Stimulated activated CD4-positive, alpha-beta T cell treated with anti-CD3 and anti-CD28 coated beads, Interleukin-1b, Interleukin-23, amount 100 ng/mL, for 1 hour (primary cell): ENCODE measurements at places on chromosomes 4 and X.

GRCh38 chr4:111562826-111563225, 582.4 kb upstream of the FAM241A start:
- DNase-seq = no peak

DNA sequence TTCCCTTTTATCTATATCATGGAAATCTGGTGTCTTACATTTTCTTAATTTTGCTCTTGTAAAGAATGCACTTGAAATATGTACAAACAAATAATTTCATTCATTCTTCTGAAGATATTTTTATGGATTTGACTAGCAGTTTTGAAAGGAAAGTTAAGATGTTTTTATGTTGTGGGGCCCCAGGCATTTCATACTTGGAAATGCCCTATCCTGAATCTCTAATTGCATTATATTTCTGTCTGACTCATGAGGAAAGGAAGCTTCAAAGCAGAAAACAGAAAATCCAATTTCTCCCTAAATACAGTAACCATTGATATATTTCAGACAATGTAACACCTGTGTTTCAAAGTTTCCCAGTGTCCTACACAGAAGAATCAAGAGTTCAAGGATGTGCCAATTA, 73.2 kb upstream of the NPNT start:
- no peak for DNase-seq

DNA sequence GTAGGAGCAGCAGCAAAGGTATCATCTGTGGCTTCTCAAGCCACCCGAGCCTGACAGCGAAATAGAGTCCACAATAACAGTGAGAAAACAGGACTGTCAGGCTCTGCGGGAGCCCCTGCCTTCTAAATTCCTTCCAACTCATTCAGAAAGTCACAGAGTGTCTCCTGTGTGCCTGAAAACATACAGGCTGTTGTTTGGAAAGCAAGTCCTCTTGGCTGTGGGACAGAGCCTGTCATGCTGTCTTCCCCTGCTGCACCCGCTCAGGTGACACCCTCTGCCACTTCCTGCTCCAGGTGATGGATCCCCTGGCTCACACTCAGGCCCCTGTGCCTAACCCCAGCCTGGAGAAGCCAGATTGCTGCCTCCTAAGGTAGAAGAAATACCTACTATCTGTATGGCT, 152.3 kb downstream of the RAB28 start:
- DNase-seq = no peak

DNA sequence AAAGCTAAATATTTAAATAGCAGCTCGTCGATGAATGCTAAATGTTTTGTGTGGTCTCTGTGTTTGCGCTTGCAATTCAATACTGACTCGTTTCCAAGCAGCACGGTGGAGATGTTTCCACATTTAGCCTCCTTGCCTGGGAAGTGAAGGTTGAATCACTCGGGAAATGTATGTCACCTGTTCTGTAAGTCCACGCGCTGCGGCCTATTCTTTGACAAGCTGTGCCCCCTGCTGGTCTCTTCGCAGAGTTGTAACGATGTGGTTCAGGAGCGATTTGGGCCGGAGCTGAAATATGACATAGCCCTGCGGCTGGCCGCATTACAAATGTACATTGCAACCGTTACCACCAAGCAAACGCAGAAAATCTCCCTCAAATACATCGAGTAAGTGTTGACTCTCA, 89.6 kb upstream of the PRPS2 start:
- DNase-seq = no peak

DNA sequence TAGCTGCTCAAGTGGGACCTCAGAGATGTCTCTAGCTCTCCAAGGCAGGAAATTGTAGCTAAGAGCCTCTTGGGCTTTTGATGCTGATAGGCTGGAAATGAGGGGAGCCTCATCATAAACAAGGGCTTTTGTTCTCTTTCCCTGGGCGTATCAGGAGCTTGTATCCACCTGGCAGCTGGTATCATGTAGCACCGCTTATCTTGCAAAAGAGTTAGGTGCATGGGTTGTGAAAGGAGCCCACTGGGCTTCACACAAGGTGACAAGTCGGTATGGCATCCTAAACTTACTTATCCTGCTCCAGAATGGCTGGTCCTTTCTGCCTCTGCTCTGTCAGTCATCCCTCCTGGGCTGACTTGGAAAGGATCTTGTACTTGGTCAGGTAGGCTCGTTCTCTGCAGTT, 565.8 kb downstream of the GRXCR1 start:
- no peak for DNase-seq

GRCh38 chr4:4919927-4920326, 60.5 kb downstream of the MSX1 start:
- no peak for DNase-seq

DNA sequence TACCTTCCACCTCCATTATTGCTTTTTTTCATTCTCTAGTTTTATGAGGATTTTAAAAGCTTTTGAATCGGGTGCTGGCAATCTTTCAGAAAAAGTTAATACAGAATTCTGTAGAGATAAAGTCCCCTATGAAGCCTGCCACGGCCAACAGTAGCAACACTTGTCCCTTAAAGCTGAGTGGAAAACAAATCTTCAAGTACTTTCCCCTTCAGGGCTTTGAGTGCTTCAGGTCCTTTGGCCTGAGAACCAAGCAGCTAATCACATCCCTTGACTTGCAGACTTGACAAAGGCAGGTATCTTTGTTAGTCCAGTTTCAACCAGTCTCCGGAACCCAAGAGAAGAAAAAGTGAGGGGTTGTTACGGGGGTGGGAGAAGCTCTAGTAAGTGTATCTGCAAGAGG, 144.4 kb downstream of the ATG4A start:
- no peak for DNase-seq

DNA sequence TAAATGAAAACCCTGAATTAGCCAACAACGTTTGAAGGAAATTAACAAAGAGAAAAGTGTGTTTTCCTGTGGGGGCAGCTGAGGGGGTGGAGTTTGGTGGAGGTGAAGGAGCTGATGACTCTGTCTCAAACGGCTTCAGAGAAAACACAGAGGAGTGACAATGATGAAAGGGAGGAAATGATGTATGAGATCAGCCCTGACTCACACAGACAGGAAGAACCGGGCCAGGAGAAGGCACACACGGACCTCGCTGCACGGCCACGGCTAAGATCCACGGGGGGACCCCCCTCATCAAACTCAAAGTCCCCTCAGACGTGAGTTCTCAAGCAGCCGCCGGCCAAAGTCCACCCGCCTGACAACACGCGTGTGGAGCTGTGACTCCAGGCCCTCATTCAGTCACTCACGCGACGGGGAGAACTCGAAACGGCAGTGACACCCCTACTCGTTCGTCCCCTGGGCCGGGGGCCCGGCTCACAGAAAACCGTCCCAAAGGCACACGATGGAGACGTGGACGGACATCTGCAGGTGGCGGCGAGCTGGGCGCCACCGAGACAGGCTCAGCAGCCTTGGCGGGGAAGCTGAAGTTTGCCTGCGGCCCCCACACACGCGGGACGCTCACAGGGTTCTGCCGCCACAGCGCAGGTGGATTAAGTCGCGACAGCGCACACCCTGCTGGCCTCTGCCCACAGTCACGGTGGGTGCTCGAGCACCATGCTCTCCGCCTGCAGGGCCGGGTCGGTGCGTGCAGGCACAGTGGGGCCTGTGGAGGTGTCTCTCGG, 28.8 kb downstream of the PPP2R3B start:
- no peak for DNase-seq

GRCh38 chr4:4763822-4764557, 95.5 kb upstream of the MSX1 start:
- DNase-seq = no peak

- no peak for DNase-seq
These were observed 1.4 kb downstream of the NKX6-1 start for GRCh38 chr4:84497504-84498202.

GRCh38 chrX:84340968-84341367, 153.0 kb upstream of the RPS6KA6 start:
- DNase-seq = no peak

DNA sequence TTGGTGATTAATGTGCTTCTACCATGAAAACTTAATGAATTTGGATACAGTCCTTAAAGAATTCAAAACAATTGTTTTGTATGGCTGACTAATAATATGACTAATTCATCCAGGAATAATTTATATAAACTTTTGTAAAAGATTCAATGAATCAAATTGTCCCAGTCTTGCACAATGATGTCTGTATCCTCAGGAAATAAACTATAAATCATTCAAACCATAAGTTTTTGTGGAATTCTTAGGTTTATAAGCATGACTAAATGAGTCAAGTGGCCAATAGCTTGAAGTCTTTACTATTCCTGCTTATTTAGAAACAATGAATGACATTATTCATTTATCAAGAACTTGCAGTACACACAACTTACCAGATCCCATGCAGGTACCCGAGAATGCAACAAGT, 935.0 kb upstream of the INTU start:
- DNase-seq = no peak

- DNase-seq = no peak
These were observed 88.8 kb upstream of the GPC3 start for GRCh38 chrX:134074151-134074550.

DNA sequence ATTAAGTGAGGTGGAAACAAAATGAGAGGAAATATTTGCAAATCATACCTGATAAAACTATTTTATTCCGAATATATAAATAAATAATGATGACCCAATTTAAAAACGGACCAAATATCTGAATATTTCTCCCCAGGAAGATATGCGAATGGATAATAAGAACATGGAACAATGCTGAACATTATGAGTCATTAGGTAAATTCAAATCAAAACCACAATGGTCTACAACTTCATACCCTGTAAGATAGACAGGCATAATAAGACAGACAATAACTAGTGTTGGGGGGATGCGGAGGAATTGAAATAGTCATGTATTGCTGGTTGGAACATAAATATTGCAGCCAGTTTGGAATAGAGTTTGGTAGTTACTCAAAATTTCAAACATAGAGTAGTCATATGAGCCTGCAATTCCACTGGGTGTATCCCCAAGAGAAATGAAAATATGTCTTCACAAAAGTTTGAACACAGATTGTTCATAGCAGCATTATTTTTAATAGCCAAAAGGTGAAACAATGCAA, 47.6 kb upstream of the DRP2 start:
- DNase-seq = no peak

DNA sequence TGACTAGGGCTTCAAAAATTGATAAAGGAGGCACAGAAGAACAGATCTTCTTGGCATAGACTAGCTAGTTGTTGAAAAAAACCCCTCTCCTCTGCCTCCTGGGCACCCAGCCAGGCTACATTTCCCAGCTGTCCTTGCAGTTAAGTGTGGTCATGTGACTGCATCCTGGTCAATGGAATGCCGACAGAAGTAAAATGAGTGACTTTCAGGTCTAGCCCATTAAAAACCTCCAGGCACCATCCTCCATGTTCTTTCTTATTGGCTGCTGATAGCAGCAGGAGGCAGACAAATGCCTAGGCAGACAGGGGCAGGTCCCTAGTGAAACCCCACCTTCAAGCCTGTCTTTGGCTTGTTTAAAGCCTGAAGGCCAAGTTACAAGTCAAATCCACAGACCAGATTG, 35.3 kb downstream of the ATXN3L start:
- DNase-seq = no peak

- no peak for DNase-seq
These were observed 26.9 kb upstream of the HPSE start for GRCh38 chr4:83361416-83362103.

GRCh38 chrX:15206306-15206705, 63.6 kb downstream of the ASB9 start:
- no peak for DNase-seq

- DNase-seq = no peak
These were observed 267.3 kb upstream of the GATB start for GRCh38 chr4:152028131-152028530.

GRCh38 chr4:93760284-93760683, 68.3 kb upstream of the ATOH1 start:
- no peak for DNase-seq

DNA sequence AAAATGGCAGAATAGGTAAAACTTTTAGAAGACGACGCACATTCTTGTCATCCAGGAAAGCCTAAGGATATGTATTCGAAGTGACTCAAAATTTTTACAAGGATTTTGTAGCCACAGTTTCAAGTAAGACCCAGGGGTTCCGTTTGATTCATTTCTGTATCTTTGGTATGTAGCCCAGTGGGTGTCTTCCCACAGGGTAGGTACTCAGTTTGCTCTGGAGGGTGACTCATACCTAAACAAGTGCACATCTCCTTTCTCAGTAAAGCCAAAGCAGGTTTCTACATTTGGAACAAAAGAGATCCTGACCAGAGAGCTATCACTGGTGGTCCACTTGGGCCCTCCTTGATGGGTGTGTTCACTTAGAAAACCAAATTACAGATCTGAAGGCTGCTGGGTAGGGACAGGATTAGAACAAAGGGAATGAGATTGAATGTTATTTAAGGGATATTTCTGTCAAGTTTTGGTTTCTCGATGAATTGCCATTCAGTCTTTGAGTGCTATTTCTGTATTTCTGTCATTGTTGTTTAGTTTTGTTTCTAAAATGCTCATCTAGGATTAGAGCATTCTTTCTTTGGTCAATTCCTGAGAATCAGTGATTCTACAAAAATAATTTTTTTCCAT, 56.1 kb downstream of the PLS3 start:
- no peak for DNase-seq

- DNase-seq = no peak
These were observed 204.9 kb upstream of the SPRY1 start for GRCh38 chr4:123191728-123192127.

DNA sequence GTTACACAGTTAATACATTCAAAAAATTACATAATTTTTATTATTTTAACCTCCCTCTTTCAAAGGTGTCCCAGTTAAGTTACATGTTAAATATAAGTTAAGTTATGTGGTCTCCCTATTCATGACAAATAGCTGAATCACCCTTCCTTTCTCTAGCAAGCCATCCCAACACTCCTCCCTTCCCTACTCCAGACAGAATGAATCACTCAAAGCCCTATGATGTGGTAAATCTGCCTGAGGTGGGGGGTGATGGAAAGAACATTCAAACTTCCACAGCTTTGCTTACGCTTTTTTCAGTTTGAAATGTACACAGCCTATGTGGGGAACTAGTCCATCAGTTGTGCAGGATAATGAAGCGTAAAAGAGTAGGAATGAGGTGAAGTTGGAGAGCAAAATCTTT, 90.2 kb downstream of the CXCL13 start:
- DNase-seq = no peak

GRCh38 chrX:154890990-154891639, 5.0 kb downstream of the F8A1 start:
- no peak for DNase-seq

- no peak for DNase-seq
These were observed 295.8 kb downstream of the MAGEB5 start for GRCh38 chrX:26511589-26512363.

DNA sequence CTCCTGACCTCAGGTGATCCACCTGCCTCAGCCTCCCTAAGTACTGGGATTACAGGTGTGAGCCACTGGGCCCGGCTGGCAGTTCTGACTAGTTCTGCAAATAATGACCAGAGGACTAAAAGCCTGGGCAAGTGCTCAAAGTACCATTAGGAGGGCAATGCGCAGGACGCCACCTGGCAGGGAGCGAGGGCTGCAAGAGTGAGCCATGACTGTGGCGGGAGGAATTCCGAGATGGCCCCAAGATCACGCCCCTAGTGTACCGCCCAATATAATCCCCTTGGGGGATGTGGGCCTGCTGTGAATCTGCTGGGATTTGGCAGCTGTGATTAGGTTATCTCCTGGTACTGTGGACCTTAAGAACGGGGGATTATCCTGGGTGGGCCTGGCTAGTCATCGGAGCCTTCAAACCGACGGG, 26.2 kb upstream of the GPR78 start:
- no peak for DNase-seq
